ENCODE measurements at places on chromosomes 12 and 14. TPM values are rescaled to one million over a fixed set of nuclear protein-coding genes. Genes with fewer than 3 reads are reported as not detected.

The SLC48A1 gene
- total RNA-seq, result 22.1 TPM

The COL2A1 gene
- total RNA-seq, result not detected

The KLHL33 gene
- 0.26 TPM for total RNA-seq

The GPR135 gene
- 4.2 TPM for total RNA-seq

The SLC6A15 gene
- total RNA-seq, result not detected

DNA sequence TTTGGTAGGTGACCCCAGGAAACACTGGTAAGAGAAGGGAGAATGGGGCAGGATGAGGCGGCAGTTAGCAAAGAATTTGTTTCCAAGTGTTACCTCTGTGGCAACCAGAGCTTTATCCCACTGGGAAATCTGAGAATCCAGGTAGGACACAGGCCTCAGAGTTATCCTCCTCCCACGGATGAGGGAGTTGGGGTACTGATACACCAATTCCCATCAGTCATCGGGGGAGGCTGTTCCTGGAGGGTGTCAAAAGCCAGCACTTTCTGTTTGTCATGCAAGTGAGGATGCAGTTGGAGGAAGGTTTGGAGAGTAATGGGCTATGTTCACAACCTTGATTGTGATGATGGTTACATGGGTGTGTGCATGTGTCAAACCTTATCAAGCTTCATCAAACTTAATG, 221.2 kb upstream of the SFSWAP start:
- H3K4me3 ChIP-seq, result no peak overlapping the region
- DNase-seq, result no peak
- no peaks in the 10 kb centered on the region for H3K27me3 ChIP-seq
- H3K4me1 ChIP-seq, result no peaks in the 10 kb centered on the region
- no peaks in the 10 kb centered on the region for H3K36me3 ChIP-seq
- H3K27ac ChIP-seq, result no peak overlapping the region

DNA sequence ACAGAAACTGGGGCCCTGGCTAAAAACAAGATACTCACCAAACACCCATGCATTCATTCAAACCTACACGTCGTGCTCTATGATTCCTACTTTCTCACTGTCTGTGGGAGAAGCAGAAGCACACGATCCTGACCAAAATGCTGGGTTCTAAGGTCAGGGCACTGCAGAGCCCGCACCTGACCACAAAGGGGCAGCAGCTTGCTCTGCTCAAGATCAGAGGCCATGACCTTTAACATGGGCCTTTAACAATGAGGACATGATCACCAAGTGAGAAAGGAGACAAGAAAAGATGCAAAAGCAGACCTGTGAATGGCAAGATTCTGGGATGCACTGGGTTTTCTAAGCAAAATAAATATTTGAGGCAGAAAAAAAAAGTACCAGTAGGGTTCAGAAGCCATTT, 40.1 kb upstream of the VPS33A start:
- H3K27ac ChIP-seq, result no peak overlapping the region
- H3K36me3 ChIP-seq, result peaks cover 29% of the 10 kb centered on the region
- no peaks in the 10 kb centered on the region for H3K27me3 ChIP-seq
- no peaks in the 10 kb centered on the region for H3K4me1 ChIP-seq

DNA sequence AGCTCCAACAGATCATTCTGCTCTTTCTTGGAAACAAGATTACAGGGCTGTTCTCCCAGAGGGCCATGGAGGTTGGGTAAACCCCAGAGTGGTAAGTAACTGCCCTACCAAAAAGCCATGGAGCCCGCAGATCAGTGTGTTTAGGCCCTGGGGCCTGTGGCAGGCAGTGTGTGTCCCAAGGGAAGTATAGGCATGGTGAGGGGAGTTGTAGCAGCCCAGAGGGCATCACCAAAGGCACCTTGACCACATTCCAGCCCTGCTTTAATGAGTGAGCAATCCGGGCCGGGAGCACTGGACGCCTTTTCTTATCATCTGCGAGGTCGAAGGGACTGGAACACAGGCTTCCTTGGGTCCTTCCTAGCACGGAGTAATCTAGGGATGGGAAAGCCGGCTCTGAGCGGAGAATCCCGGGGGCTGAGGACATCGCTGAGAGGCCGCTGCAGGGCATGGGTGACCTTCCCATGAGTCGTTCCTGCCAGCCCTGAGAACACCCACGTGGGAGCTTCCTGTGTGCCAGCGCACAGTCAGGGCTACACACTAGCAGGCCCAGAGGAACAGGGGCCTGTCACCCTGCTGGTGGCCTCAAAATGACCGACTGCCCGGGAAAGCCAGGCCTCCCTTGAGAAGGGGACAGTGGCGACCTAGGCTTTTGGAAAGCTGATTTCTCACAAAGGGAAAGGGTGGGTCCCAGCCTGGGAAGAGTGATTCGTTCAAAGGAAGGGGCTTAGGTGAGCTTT, 91.3 kb downstream of the NINJ2 start:
- H3K27ac ChIP-seq, result peak overlapping the region; percentile 83
- H3K27me3 ChIP-seq, result no peaks in the 10 kb centered on the region
- no peak for DNase-seq
- peaks cover 37% of the 10 kb centered on the region for H3K4me1 ChIP-seq
- H3K4me3 ChIP-seq, result no peak overlapping the region
- no peaks in the 10 kb centered on the region for H3K36me3 ChIP-seq

DNA sequence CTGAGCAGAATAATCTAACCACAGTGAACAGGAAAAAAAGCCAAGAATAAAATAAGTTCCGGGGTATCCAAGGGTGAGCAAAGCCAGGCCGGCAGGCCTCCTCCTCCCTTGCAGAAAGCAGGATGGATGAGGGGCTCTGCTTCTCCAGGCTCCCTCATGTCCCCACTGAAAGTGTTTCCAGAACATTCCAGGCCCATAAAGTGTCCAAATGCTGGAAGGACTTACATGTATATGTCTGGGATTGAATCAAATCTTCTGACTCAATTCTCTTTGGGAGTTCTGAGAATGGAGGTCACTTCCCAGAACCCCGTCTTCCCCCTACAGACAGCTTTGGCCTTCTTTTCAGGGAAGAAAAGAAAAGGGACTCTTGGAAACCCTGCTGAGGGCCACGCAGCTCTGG, 25.0 kb upstream of the BDKRB1 start:
- no peaks in the 10 kb centered on the region for H3K27me3 ChIP-seq
- no peaks in the 10 kb centered on the region for H3K4me1 ChIP-seq
- H3K27ac ChIP-seq, result no peak overlapping the region
- DNase-seq, result no peak

DNA sequence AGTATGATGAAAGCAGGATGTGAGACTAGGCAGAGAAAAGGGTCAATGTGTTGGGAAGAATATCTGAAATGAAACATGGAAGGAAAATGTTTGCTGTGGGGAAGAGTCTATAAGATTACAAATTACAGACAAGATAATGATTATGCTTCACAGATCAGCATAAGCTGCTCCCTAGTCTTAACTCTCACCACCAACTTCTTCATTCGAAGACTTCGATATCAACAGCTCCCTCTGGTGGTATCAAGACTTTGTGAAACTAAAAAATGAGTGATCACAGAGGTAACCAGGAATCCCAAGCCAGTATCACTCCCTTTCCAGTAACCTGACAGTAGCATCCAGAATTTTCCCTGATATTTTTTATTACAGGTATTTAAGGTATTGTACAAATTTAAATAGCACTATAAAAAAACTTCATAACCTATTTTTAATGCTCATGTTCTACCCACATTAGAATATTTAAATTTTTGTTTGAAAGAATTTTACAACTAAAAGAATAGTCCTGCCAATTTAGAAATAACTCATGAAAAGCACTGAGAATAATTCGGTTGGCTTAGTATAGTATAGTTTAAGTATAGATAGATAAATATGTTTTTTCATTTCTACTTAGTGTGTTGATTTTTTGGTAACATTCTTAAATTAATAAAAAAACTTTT, 84.4 kb downstream of the C2CD5 start:
- H3K4me3 ChIP-seq, result no peak overlapping the region
- no peak for DNase-seq
- H3K36me3 ChIP-seq, result no peaks in the 10 kb centered on the region
- H3K27me3 ChIP-seq, result no peaks in the 10 kb centered on the region
- H3K27ac ChIP-seq, result no peak overlapping the region

GRCh38 chr14:73736842-73737241, 22.7 kb upstream of the PNMA1 start:
- H3K4me1 ChIP-seq, result peaks cover 33% of the 10 kb centered on the region
- DNase-seq, result no peak
- peaks cover 13% of the 10 kb centered on the region for H3K36me3 ChIP-seq
- no peaks in the 10 kb centered on the region for H3K27me3 ChIP-seq
- H3K4me3 ChIP-seq, result no peak overlapping the region

DNA sequence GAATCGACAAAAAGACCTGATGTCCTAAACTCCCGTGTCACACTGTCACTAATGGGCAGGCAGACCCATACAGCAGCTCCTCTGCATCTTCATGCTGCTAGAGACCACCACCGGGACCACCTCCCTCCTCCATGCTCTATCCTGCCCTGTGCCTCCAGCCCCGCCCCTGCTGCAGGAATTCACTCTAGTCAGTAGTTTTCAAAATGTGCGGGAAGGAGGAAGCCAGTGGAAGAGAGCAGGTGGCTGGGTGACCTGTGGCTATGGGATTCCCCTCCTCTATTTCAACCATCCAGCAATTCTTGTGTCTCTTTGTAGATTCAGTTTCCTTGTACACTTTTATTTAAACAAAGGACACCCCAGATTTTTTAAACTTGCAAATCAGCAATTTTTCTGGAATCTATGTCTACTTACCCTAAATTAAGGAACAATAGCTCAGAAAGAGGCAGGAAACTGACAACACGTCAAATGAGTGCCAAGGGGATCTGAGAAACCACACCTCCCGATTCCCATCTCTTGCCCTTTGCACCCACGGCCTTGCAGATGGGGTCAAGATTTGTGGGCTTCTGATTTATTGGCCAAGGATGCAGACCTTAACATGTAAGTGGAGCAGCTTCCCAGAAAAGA, 20.4 kb upstream of the MAP1LC3B2 start:
- H3K36me3 ChIP-seq, result no peaks in the 10 kb centered on the region
- H3K27me3 ChIP-seq, result no peaks in the 10 kb centered on the region
- no peak overlapping the region for H3K4me3 ChIP-seq
- no peak overlapping the region for H3K27ac ChIP-seq
- DNase-seq, result no peak

- no peaks in the 10 kb centered on the region for H3K36me3 ChIP-seq
- no peak for DNase-seq
- H3K4me3 ChIP-seq, result no peak overlapping the region
- no peak overlapping the region for H3K27ac ChIP-seq
- H3K4me1 ChIP-seq, result no peaks in the 10 kb centered on the region
These were observed 52.8 kb downstream of the KCNK13 start for GRCh38 chr14:90114554-90114953.

DNA sequence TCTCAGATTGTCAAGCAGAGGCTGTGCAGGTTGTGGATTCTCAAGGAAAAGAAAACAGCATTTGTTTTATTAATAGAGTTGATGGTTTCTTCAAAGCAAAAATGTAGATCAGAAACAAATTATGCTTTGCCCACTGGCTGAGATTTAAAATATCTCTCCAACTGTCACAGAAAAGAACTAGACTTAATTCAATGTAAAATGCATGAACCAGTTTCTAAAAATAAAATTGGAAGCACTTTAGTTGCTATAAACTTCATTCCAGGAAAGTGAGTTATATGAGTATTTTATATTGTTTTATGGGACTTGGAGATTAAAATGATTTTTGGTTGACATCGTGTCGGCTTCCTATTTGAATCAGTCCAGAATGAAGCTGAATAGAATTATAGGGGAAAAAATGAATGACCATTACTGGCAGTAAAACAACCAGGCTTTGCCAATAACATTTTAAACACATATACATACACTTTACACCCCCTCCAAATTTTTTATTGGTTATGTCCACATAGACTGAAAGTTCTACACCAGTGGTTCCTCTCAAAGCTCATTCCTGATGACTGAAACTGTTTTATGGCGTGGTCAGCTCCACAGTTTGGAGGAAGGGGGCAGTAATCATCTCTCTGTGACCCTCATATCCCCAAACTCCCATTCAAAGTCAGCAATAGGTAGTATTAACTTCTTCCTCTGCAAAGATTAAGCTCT, 55.5 kb upstream of the DAAM1 start:
- peaks cover 4% of the 10 kb centered on the region for H3K27me3 ChIP-seq
- H3K4me3 ChIP-seq, result no peak overlapping the region
- H3K27ac ChIP-seq, result no peak overlapping the region
- H3K4me1 ChIP-seq, result no peaks in the 10 kb centered on the region

GRCh38 chr12:48795550-48796455, 6.9 kb upstream of the ADCY6 start:
- H3K27me3 ChIP-seq, result no peaks in the 10 kb centered on the region
- no peaks in the 10 kb centered on the region for H3K36me3 ChIP-seq
- no peak overlapping the region for H3K27ac ChIP-seq

DNA sequence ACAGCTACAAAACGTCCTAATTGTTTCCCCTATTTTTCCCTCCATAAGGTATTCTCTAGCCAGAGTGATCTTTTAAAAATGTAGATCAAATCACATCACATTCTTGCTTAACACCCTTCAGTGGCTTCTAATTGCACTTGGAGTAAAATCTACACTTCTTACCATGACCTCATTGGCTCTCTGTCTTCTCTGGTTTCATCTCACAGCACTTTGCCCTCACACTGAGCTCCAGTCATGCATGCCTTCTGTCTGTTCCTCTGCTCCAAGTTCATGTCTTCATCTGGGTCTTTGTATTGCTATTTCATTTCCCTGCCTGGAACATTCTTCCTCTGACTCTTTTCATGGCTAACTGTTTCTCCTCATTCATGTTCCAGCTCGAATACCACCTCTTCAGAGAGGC, 220.4 kb upstream of the GARIN6 start:
- H3K36me3 ChIP-seq, result no peaks in the 10 kb centered on the region
- H3K4me1 ChIP-seq, result no peaks in the 10 kb centered on the region
- no peaks in the 10 kb centered on the region for H3K27me3 ChIP-seq
- no peak overlapping the region for H3K27ac ChIP-seq
- H3K4me3 ChIP-seq, result no peak overlapping the region
- no peak for DNase-seq

DNA sequence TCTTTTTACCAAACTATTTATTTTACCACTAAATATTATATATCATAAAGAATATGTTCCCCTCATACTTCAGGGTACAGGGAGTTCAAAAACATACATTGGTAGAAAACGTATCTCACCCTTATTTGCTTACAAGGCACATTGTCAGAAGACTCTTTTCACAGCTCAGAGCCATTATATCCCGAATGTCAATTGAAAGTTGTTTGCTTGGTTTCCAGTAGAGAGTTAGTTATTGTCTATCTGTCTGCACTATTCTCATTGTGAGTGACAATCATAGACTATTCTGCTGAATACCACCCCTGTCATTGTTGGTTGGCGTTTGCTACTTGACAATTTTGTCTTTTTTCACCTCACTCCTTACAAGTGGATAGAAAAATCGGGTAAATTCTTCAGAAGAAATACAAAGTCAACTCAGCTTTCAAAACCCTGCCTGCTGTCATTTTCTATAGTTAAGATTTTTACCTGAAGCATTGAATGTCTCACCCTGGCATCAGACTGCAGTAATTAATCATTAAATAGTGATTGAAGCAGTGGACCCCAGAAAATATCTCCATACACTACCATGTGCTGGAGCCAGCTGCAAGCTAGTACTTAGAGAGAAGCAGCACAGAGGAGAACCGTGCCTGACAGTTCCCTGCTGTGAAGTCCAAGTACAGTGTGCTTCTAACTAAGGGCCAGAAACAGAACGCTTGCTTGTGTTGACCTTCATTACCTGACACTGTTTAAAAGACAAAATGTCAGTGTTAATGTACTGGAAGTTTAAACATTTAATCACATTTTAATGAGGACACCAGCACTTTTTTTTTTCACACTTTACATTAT, 510.6 kb downstream of the RERGL start:
- no peak overlapping the region for H3K27ac ChIP-seq
- DNase-seq, result no peak
- H3K27me3 ChIP-seq, result no peaks in the 10 kb centered on the region
- H3K4me3 ChIP-seq, result no peak overlapping the region
- no peaks in the 10 kb centered on the region for H3K36me3 ChIP-seq

All from body of pancreas (tissue), 4 donors.